Liver (tissue), 10 donors: ENCODE measurements at places on chromosomes 3 and 15. TPM values are rescaled to one million over a fixed set of nuclear protein-coding genes. Genes with fewer than 3 reads are reported as not detected.

Gene PP2D1
- not detected for total RNA-seq

Gene GLDN
- 1.4 TPM for total RNA-seq

DNA sequence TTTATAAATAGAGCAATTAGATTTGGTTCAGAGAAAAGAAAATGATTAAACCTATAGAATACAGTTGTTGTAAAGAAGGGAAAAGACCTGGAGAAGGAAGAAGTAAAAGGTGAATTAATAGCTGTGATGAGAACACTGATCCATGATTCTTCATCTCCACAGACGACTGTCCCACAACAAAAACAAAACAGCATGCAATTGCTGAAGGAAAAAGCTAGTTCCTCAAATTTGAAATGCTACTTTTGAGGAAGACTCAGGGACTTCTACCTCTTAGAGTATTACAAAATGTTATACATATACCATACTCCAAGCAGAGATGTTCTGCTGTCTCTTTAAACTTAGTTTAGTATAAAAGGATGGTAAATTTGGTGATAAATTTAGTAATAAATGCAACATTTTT is 21.5 kb downstream of the ALCAM start:
- no peaks in the 10 kb centered on the region for H3K27me3 ChIP-seq
- no peaks in the 10 kb centered on the region for H3K36me3 ChIP-seq
- peaks cover 5% of the 10 kb centered on the region for H3K4me1 ChIP-seq
- no peak overlapping the region for H3K27ac ChIP-seq

GRCh38 chr3:43370293-43370980 is 84.1 kb downstream of the SNRK start:
- H3K27ac ChIP-seq = no peak overlapping the region
- no peaks in the 10 kb centered on the region for H3K36me3 ChIP-seq
- H3K4me1 ChIP-seq = no peaks in the 10 kb centered on the region
- no peaks in the 10 kb centered on the region for H3K27me3 ChIP-seq

DNA sequence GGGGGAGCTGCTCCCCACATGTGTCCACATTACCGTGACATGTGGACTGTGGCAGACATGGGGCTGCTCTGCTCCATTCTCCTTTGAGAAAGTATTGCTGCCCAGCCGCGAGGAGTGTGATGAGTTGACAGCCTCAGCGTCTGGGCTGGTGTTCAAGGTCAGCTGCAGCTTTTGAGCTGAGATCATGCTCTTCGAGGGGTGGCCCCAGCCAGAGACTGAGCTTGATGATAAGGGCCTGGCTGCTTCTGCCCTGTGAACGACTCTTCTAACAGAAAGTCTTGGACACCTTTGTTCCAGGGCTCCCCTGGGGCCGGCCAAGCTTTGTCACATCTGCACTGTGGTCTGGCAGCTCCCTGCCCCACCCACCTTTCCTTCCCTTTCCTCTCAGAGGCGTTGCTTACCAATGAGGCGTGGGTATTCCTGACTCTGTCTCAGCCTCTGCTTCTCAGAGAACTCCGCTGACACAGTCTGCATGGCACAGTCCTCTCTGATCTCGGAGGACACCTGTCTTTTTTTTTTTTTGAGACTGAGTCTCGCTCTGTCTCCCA is 86.6 kb downstream of the CHRD start:
- no peaks in the 10 kb centered on the region for H3K27me3 ChIP-seq
- no peak overlapping the region for H3K27ac ChIP-seq
- no peak for DNase-seq
- H3K4me1 ChIP-seq = no peaks in the 10 kb centered on the region
- H3K4me3 ChIP-seq = no peak overlapping the region
- no peaks in the 10 kb centered on the region for H3K36me3 ChIP-seq

DNA sequence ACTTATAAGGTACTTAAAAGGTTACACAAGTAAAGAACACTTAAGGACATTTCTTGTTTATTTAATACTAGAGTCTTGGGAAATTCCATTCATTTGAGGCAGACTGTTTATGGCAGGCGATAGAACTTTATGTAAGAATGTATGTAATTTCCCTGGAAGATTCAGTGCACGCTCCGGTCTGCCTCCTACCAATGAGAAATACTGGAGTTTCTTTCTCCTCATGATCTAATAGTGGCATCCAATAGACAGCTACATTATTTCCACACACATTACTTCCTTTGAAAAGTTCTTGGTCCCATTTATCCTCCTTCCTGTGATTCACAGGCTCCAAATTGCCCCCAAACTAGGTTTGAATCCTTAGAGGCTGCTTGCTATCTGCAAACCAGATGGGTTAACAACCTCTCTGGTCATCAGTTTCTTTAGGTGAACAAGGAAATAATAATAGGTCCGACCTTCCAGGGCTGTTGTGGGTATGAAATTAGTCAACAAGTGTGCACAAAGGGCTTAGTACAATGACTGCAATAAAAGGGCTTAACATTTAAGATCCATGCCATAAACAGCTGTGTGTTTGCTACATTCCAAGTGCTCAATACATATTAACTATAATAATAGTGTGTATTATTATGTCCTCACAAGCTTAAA is 30.7 kb downstream of the EIF4E3 start:
- H3K27ac ChIP-seq = no peak overlapping the region
- DNase-seq = no peak
- H3K4me1 ChIP-seq = no peaks in the 10 kb centered on the region
- H3K27me3 ChIP-seq = no peaks in the 10 kb centered on the region
- H3K4me3 ChIP-seq = no peak overlapping the region
